Stimulated activated CD8-positive, alpha-beta memory T cell treated with anti-CD3 and anti-CD28 coated beads, Interleukin-2, amount 100 ng/mL, for 1 hour (primary cell): ENCODE measurements at places on chromosomes 11 and 22.

GRCh38 chr11:12150831-12151382, 40.5 kb downstream of the MICAL2 start:
- no peak for DNase-seq

DNA sequence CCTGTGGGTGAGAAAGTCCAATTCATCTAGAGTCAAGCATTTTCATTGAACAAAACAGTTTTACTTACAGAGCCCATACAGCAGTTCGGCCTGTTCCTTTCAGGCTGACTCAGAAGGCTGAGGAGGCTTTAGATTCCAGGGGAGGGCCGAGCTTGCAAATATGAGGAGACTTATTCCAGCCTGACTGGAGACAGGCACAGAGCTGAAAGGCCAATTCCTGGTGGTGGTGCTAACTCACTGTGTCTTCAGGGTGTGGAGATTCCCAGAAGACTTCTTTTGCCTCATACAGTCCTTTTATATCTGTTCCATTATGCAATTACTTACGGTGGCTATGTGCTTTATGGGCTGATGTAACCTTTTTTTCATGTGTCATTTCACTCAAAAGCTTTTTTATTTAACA, at the start of gene OR51E2:
TSS of gene OR51E2 (minus strand) at position 269 of the 400 bp plus-strand sequence. CDS start 15,142 bp downstream, outside the sequence.
- DNase-seq: no peak

DNA sequence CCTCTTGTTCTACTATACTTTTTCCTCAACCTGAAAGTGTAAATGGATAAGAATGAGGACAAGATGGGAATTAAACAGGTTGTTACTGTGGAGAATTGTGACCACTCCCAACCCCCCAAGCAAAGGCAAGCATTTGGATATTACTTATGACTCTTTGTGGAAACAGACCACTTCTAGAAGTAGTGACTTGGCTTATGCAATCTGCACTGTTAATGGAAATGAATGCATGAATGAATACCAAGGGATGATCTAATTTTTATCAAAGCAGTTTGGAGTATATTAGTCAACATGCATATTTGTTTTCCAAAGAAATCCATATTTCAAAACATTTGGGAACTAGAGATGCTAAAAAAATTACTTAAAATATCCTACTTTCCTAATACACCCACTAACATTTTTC, 35.3 kb downstream of the AMOTL1 start:
- DNase-seq: no peak

- peak; percentile 98 for DNase-seq
Observed at GRCh38 chr11:62601372-62602140, at the start of gene MTA2. TSS of gene MTA2 (minus strand) at chr11:62601865. CDS start at chr11:62601450, 415 bp downstream.

GRCh38 chr11:133951327-133952198, 5.2 kb downstream of the IGSF9B start:
- no peak for DNase-seq

- no peak for DNase-seq
Observed at GRCh38 chr22:29004647-29005371, 56.8 kb downstream of the C22orf31 start.

- DNase-seq: no peak
Observed at GRCh38 chr22:49789289-49790141, 38.2 kb downstream of the BRD1 start.

- DNase-seq: no peak
Observed at GRCh38 chr22:32745996-32746322, 55.5 kb upstream of the TIMP3 start.

GRCh38 chr11:1317432-1317831, 8.0 kb upstream of the TOLLIP start:
- DNase-seq: no peak

DNA sequence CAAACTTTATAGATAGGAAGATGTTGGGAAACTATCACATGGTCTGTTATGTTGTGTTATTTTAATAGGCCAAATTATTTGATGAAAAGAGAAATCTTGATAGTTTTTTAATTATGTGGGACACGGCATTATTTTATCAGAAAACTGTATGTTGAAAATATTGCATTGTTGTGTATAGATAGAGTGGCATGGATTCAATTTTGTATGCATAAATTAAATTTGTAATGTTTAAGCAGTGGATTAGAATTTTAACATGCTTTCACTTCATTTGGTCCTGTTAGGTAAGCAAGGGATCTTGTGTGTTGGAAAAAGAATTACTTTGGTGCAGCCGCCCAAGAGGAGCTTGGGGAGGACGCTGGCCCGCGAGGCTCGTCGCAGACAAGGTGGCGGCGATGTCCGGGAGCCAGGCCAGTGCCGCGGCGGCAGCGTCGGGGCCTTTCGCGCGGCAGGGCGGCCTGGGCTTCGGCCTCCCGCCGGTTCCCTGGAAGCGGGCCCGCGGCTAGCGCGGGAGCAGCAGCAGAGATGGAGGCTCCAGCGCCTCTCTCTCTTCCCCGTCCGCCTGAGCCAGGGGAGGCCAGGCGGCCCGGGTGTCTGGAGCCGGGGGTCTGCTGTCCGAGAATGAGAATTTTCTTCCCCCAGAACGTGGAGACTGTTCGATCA, 82.7 kb downstream of the GGT1 start:
- no peak for DNase-seq

- DNase-seq: no peak
Observed at GRCh38 chr22:48960576-48960975, 867.1 kb downstream of the BRD1 start.

- no peak for DNase-seq
Observed at GRCh38 chr11:7019500-7020182, 505 bp downstream of the ZNF214 start.

DNA sequence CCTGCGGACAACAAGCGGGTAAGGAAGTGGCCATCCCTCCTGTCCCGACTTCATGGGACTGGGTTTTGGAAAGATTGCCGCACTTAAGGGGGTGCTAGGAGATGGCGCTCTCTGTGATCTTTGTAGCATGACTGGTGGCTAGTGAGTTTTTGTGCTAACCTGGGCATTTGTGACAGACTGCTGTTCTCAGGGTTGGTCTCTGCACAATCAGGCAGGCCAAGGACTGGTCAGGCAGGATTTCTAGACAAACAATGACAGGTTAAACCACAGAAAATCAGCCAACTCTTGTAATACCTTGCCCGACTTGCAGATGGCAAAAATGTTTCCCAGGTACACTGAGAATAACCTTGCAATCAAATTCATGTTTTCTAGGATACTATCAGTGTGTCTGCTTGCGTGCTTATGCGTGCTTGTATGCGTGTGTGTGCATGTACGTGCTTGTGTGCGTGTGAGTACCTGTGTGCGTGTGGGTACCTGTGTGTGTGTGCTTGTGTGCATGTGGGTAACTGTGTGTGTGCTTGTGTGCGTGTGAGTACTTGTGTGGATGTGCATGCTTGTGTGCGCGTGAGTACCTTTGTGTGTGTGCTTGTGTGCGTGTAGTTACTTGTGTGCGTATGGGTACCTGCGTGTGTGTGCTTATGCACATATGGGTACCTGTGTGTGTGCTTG, 25.6 kb upstream of the SORL1-AS1 start:
- DNase-seq: no peak

- no peak for DNase-seq
Observed at GRCh38 chr22:35664955-35665587, 16.8 kb downstream of the APOL6 start.

DNA sequence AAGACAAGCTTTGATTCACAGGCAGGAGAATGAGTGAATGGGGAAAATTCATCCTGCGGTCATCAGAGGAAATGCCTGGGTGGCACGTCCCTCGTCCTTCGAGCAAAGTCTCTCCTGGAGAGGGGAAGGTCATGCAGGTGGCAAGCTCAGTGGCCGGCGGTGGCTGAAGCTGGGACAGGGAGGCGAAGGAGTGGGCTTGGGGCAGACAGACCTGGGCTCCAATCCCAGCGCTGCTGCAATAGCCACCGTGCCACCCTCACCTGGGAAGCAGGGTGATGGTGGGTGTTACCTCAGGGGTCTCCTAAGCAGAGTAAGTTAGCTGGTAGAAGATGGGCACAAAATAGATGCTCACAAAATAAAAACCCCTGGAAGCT, 22.4 kb upstream of the CACNG2 start:
- no peak for DNase-seq

DNA sequence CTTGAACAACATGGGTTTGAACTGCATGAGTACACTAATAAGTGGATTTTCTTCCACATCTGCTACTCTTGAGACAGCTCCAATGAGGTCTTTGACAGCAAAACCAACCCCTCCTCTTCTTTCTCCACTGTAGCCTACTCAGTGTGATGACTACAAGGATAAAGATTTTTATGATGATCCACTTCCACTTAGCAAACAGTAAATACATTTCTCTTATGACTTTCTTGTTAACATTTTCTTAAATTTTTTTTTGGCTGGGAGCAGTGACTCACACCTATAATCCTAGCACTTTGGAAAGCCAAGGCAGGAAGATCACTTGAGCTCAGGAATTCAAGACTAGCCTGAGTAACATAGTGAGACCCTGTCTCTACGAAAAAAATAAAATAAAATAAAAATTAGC, 9.9 kb upstream of the EIF4G2 start:
- no peak for DNase-seq

GRCh38 chr11:112465433-112466024, 204.9 kb upstream of the PLET1 start:
- no peak for DNase-seq

DNA sequence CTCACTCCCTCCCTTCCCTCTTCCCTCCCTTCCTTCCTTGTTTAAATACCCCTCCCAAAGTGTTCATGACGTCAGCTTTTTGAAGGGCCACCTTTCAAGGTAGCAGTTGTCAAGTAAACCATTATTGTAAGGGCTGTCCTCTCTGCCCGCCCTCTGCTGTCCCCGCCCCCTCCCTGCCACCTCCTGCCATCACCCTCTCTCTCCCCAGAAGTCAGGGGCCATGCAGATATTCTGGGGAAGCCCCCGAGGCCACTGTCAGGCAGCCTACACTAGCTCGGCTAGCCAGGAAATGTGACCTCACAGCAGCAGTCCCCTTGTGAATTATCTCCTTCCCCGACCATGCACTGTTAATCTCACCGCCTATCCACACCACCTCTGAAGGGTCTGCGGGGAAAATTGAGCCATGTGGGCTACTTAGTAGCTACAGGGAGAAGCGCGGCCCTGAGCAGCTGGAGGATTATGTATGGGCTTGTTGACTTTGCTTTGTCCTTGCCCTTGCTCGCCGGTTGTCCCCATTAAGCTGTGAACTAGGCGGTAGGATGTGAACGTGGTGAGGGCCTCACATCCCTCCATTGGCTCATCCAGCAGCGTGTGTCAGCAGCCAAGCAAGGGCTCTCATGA, 42.1 kb upstream of the ATXN10 start:
- DNase-seq: no peak

- no peak for DNase-seq
Observed at GRCh38 chr11:126165757-126166156, 45.7 kb downstream of the RPUSD4 start.

DNA sequence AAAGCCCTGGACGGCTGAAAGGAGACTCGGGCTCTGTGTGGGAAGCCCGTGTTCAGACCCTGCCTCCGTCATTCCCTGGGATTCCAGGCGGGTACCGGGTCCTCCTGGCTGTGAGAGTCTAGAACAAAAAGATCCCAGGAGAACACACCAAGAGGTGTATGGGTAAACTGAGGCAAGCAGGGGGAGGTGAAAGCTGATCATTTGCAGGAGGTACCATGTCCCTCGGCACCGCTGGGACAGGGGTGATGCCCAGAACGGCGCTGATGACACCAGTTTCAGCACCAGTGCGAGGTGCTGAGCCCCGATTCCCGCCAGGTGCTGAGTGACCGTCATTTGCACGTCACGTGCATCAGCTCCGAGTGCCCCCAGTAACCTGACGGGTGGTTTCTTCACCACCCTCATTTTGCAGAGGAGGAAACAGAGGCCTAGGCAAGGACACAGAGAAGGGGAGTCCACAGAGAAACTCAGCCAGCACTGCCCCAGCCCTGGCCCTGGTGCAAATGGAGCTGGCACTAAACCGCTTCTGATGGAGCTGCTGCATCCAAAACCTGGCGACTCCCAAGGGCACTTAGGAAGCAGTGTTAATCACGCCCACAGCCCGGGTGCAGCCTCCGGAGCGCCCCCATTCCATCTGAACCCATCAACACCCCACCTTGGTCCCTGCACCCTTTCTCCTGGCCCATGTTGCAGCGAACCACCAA, 16.8 kb downstream of the MACROD1 start:
- DNase-seq: no peak

DNA sequence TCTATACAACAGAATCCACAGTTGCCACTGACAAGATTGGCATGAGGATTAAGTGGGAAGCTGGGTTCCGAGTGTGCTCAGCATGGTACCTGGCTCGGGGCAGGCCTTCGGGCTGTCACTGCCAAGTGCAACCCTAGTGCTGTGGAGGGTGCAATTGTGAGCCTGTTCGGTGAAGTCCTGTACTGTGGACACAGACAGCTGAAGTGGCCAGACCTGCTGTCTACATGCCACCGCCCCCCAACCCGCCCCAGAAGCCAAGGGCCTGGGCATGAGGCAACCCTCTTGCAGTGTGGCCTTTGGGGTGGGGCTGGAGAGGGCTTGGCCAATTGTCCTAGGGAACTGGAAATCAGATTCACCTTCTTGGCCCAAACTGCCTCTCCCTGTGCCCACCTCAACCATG, 15.6 kb upstream of the SHISAL1 start:
- DNase-seq: no peak

- DNase-seq: no peak
Observed at GRCh38 chr22:38078046-38078840, 5.7 kb downstream of the SLC16A8 start.

DNA sequence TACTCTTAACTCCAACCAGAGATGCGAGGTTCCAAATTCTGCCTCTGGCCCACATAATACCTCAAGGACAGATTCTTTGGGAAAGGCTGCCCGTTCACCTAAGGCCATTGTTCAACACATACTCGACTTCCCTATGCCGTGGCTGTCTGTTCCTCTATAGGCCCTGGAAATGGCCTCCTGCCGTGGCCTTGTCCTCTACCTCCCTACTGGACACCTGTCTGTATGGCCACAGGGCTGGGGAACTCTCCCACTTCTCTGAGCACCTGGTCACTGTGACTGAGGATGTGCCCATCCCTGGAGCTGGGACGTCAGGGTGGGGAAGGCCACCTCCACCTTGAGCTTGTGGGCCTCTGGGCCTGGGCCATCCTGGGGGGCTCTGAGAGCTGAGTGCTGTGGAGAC, 340.5 kb upstream of the B3GAT1 start:
- DNase-seq: no peak

- DNase-seq: no peak
Observed at GRCh38 chr11:47571895-47572294, 6.5 kb downstream of the PTPMT1 start.

DNA sequence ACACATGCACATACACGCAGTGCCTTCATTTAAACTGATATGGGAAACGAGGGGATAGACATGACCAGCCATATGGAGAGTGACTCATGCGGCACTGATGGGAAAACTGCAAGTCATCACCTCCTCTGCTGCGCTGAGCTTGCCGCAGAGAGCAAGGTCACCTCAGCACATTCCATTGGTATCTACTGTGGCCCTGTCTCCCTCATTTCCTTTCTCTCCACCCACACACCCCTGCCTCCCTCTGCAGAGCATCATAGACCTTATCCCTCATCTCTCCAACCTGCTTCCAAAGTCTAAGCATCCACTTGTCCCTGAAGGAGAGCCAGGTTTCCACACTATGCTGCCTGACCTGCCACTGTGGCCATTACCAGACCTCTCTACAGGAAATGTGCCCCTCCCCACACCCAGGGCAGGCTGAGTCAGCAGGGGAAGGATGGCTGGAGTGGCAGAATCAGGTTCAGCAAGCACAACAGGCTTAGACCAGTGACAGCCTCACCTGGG, 116.9 kb upstream of the SNX19 start:
- DNase-seq: no peak

- no peak for DNase-seq
Observed at GRCh38 chr11:62353841-62354240, 16.6 kb downstream of the ASRGL1 start.

GRCh38 chr11:15161790-15162189, 47.1 kb downstream of the INSC start:
- DNase-seq: no peak
